ENCODE measurements at places on chromosomes 5 and 9.
A peak's percentile ranks its signal among the peaks of the same experiment; 100 is the strongest.

GRCh38 chr9:121906074-121906870 lies 186.8 kb downstream of the TTLL11 start:
- no peak for DNase-seq

- DNase-seq = no peak
These were observed 88.6 kb downstream of the SMIM23 start for GRCh38 chr5:171874234-171874633.

DNA sequence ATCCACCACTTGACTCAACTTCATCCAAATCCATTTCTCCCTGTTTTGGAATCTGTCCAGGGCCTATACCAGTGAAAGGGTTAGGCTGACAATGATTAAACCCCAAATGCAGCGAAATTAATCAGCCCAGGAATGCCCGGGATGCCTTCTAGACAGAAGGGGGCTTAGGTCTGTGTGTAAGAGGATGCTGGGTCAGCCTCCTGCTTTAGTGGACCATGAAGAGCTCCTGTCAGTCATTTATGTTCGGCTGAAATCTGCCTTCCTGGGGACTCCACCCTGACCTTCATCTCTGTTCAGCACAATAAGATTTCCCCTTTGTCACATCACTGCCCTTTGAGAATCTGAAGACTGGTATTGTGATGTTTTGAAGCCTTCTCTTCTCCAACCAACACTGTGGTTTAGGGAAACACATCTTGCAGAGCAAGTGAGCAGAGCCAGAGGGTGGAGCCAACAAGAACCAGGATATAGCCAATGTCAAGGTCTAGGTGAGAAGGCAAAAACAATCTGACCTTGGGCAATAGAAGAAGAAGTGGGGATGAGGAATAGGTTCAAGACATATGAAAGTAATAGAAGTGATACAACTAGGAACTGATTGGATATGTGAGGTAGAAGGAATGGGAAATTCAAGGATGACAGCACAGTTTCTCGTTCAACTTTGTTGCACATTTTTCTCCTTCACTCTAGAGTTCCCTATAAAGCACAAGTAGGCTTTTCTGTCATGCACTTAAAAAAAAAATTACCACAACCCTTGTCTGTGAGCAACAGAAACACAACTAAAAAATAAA lies 234.4 kb downstream of the ARHGAP26 start:
- DNase-seq = no peak

GRCh38 chr5:13695076-13695712 lies 249.3 kb downstream of the DNAH5 start:
- DNase-seq = no peak

DNA sequence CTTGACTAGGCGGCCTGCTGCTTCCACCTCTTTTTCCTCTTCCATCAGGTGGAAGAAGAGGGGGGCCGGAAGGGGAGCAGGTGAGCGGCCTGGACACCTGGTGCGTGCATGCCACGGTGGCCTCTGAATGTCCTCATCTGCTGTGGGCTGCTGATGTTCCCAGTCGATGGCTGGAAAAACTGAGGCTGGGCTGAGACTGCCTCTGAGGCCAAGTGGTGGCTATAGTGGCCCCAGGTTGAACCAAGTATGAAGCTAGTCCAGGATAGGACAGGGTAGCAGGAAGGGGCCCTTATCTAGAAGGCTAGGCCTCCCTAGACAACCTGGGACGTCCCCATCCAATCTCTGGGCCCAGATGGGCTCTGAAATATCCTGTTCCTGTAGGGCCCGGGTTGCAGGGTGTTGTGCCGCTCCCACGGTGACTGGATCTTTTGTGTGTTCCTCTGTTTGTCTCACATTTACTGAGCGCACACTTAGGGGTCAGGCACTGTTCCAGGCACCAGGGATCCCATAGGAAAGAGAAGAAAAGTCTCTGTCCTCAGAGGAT lies 753 bp upstream of the NR5A1 start:
- no peak for DNase-seq

DNA sequence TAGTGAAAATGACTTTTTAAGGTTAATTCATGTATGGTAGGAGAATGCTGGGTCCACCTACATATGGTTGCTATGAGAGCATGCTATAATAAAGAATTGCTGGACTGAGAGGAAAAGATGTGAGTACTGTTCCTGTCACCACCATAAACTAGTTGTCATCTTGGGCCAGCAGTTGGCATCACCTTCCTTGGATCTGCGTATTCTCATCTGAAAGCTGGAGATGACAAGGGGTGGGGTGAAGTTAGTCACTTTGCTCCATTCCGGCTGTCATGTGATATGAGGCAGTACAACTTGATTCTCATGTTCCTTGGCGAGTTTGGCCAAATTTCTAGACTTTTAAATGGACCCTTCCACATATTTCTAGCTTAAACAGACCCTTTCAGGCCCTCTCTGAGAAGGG lies 33.3 kb downstream of the PIP5K1B start:
- DNase-seq = no peak

- DNase-seq = no peak
These were observed 15.3 kb downstream of the TRMO start for GRCh38 chr9:97907046-97907445.

DNA sequence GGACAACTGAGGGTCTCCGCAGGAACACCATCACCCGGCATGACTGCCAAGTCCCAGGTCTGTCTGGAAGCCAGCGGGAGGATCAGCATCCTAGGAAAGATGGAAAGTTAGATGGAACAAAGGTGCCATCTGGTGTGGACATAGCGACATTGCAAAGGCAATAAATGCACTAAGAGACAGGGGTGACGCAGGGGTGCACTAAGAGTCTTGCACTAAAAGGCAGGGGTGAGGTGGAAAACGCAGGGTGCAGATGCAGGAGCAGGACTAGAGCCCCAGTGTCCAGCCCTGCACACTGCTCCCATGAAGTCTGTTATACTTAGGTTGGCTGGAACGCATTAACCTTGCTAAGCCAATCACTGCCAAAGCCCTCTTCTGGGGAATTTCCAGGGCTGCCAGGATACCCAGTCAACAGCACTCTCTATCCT lies 15.5 kb downstream of the ATOX1 start:
- no peak for DNase-seq

DNA sequence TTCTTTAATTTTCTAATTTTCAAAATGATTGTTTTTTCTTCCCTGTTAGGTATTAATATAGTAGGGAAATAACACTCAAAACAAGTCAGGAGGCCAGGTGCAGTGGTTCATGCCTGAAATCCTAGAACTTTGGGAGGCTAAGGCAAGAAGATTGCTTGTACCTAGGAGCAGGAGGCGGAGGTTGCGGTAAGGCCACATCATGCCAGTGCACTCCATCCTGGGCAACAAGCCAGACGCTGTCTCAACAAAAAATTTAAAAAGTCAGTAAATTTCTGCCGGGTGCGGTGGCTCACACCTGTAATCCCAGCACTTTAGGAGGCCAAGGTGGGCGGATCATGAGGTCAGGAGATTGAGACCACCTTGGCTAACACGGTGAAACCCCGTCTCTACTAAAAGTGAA lies 10.2 kb upstream of the CDK7 start:
- DNase-seq = no peak

DNA sequence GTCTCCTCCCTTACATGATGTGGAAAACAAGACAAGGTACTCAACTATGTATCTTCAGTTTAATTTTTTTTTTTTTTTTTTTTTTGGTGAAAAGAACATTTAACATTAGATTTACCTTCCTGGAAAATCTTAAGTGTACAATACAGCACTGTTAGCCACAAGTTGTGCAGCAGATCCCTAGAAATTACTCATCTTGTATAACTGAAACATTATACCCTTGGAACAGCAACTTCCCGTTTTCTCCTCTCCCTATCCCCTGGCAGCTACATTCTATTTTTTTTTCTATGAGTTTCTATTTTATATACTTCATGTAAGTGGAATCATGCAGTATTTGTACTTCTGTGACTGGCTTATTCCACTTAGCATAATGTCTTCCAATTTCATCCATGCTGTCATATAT lies 421.9 kb upstream of the FTMT start:
- no peak for DNase-seq

DNA sequence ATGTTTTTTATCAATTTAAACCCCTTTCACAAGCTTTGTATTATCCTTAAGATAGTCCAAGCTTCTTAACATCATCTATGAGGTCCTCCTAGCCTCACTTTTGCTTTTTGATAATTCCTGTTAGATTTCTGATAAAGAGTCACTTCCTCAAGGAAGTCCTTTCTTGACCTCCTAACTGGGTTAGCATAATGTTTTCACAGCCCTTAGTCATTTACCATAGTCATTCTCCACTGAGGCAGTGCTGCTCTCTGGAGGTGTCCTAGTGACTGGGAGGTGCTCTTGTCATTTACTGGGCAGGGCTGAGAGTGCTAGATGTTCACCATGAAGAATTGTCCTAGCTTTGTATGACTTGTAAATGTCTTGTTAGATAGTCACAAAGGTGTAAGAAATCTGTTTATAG lies 26.4 kb downstream of the TNPO1 start:
- no peak for DNase-seq

DNA sequence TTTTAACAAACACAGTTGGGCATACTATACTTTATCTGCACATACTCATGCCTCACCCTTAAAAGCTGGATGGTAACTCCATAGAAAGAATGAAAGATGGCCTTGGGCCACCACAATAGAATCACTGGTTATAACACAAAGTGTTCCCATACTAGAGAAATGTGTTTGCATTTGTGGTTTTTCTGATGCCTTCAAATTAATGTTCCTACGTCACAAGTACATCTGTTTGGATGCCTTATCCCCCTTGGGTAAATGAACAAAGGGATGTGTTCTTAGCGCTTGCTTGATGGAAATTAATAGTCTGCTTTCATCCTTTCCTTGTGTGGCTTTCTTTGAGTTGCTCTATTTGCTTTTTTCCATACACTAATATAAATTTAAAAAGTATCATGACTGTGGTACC lies 291.1 kb upstream of the PDE4D start:
- no peak for DNase-seq

- no peak for DNase-seq
These were observed 130.2 kb upstream of the LMX1B start for GRCh38 chr9:126483468-126484073.

DNA sequence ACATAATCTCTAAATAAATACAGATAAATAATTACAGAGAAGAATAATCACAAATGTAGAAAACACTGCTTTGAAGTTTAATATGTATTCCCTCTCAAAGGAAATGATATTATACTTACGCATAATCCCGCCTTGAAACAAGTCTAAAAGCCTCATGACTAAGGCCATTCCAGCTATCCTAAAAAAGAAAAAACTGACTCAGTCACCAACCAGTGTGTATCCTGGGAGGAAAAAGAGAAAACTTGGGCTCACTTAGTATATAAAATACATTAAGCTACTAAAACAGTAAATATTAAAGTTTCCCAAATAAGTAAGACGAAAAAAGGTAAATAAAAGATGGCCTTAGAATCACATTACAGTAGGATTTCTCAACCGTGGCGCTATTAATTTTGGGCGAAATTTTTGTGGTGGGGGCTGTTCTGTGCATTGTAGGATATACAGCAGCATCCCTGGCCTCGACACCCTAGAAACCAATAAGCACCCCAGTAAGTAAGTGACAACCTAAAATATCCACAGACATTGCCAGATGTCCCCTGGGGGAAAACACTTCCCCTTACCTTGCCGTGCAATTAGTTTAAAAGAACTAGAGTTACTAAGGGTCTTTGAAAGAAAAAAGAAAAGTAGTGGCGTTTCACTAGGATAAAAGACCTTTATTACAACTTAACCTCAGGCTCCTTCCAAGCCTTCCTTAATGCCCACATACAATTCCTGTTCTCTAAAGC lies 1.1 kb downstream of the HSPA9 start:
- no peak for DNase-seq

GRCh38 chr9:33129886-33130881 lies 37.0 kb downstream of the B4GALT1 start:
- no peak for DNase-seq

- no peak for DNase-seq
These were observed 86.7 kb upstream of the SPATA31C2 start for GRCh38 chr9:88224938-88225337.

DNA sequence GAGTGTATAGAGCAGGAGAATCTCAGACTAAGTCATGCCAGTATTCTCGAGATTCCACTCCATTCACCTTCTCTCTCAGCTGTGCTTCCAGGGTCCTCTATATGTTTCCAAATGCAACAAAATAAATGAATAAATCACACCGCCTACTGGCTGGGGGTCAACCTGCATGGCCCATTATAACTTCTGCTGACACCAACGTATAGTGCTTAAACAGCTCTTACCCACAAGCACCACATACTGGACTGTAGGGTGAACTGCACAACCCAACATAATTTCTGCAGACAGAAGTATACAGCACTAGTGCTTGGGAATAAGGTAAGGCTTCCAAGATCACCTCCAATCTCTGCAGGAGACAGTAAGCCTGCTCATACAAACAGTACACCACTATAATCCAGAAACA lies 33.1 kb upstream of the HTR4 start:
- no peak for DNase-seq

DNA sequence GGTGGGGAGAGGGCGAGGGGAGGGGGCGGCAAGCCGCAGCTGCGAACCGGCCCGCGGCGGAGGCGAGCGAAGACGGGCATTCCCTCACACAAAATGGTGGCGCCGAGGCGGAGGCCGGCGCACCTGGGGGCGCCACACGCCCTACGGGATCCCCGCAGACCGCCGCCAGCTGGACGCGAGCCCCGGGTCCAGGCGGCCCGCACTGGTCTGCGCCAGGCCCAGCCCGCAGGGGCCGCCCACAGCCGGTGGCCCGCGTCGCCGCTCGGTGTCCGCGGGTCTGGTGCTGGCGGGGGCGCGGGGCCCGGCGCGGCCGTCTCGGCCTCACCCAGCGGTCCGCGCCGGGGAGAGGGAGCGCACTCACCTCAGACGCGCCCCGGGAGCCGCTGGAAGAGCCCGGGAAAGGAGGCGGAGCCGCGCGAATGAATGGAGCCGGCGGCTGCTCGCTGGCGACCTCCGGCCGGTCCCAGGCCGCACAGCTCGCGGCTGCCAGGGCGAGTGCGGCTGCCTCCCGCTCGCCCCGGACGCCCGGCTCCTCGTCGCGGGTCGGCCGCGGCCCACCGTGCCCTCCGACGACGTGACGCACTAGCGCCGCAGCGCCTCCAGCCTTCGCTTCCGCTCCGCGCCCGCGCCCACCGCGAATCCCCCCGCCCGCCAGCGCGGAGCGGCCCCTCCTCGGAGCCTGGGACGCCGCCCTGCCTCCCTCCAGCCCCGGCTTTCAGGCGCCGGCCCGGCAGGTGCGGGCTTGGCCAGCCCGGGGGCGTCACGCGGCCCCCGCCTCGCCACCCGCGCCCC lies at the start of gene FAM169A:
TSS of gene FAM169A (minus strand) at position 584 of the 792 bp plus-strand sequence. CDS start 24,711 bp downstream, outside the sequence.
- DNase-seq = peak; percentile 62

- no peak for DNase-seq
These were observed 144.7 kb upstream of the IER5L start for GRCh38 chr9:129322641-129323375.

- DNase-seq = no peak
These were observed 28.0 kb downstream of the SLC36A1 start for GRCh38 chr5:151475388-151475787.

All from activated CD8-positive, alpha-beta memory T cell treated with anti-CD3 and anti-CD28 coated beads, Interleukin-2, amount 50 U/mL, for 4 hours (primary cell).